ENCODE measurements at places on chromosomes 1 and 21.

DNA sequence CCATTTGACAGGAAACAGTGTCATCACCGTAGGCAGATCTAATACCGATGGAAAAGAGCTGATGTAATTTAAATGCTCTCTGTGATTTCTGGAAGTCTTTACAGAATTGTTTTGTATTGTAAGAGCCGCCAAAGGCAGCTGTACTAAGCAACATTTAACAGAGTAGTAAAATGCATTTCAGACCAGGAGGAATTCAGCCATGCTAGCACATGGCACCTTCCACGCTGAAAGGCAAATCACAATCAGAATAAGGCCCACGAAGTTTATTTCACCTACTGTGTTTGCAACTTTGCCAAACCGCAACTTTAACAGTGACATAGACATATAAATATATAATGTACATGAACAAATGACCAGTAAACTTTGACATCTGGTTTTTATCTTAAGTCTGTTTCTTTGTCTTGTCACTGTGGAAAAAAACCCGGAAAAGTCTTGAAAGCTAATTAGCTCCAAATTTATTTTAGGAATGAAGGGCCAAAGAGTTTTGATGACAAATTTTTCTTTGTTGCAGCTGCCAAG lies 26.1 kb upstream of the DISC1 start:
- no peak for DNase-seq

GRCh38 chr1:44368471-44369151 lies 13.6 kb upstream of the ERI3 start:
- DNase-seq, result no peak

GRCh38 chr1:110690709-110691365 lies 16.1 kb upstream of the KCNA3 start:
- no peak for DNase-seq

DNA sequence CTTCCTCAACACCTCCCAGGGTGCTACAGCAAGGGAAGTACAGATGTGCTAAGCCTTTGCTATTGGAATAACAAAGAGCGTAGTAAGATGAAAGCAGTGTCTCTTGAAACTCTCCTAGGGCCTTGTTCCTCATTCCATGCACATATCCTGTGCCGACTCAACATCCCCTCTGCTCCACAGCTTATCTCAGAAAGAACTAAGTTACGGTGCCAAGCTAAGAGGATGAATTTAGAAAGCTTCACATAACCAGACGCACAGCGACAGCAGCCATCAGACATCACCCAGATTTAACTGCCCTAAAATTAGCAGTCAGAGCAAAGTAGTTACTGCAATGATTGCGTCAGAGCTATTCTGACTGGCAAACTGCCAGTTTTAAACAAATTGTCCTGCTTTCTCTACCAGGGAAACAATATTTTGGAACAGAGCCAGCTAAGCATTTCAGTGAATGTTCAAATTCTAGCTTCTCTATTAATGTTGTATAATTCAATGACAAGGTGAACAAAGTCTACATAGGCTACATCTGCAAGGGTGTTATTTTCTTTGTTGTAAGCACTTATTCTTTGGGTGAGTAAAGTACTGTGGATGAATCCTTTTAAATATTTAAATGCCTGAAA lies 9.5 kb downstream of the SIPA1L2 start:
- no peak for DNase-seq

- DNase-seq, result no peak
Observed at GRCh38 chr1:207112616-207113296, 8.7 kb downstream of the C4BPA start.

DNA sequence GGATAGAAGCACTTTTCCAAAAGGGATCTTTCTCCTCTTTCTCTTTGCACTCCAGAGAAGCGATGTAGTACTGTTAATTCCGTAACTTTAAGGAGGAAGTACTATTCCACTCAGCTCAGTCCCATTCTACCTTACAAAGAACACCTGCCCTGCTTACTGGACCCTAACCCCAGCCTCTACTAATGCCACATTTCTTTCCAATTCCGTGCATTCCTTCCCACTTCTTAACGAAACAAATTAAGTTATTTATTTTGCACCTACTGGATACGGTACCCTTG lies 511 bp downstream of the NDC1 start:
- no peak for DNase-seq

GRCh38 chr1:30277911-30278310 lies 445.5 kb downstream of the MATN1 start:
- DNase-seq, result no peak

DNA sequence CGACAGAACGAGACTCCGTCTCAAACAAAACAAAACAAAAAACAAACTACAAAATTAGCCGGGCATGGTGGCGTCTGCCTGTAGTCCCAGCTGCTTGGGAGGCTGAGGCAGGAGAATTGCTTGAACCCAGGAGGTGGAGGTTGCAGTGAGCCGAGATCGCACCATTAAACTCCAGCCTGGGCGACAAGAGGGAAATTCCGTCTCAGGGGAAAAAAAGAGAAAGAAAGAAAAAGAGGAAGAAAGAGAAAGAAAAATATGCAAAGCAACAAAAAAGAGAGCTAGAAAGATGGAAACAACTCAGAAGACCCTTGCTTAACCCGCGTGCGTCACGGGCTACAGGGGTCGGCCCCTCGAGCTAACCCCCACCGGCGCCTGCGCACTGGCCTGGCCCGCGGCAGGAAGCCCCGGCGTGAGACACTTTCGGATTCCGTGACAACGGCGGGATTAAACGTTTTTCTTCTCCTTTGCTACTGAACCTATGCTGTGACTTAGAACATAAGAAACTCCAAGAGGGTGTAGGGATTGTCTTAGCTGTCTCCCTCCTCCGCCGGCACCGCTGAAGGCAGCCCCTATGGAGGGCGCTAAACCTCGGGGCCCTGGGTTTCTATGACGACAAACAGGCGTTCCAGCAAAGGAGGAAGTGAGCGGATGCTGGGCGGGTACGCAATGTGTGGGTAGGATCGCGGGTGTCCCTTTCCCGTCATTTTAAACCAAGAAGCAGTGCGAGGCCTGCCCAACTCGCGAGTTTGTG lies at the start of gene AXDND1:
TSS of gene AXDND1 (plus strand) at position 630 of the 751 bp plus-strand sequence. CDS start 539 bp downstream, outside the sequence.
- peak; percentile 81 for DNase-seq

DNA sequence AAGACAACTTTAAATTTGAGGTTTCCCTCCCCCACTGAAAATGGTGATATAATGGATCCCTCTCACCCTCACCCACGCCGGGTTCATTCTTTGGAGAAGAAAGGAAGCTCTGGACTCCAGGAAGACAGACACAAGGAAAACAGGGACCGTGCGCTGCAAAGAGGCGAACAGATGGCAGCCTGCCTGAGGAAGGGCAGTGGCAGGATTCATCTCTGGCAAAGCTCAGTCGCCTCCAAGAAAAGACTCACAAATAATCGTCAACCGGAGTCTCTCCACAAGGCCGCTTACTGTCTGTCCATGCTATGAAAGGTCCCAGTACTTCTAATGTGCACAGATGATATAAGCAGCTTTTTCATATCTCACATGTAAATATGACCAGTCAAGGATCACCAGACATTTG lies 110.3 kb downstream of the TIAM1 start:
- no peak for DNase-seq

GRCh38 chr21:38188037-38188436 lies 68.8 kb upstream of the KCNJ15 start:
- no peak for DNase-seq

GRCh38 chr1:235673981-235674380 lies 24.4 kb upstream of the GNG4 start:
- no peak for DNase-seq

DNA sequence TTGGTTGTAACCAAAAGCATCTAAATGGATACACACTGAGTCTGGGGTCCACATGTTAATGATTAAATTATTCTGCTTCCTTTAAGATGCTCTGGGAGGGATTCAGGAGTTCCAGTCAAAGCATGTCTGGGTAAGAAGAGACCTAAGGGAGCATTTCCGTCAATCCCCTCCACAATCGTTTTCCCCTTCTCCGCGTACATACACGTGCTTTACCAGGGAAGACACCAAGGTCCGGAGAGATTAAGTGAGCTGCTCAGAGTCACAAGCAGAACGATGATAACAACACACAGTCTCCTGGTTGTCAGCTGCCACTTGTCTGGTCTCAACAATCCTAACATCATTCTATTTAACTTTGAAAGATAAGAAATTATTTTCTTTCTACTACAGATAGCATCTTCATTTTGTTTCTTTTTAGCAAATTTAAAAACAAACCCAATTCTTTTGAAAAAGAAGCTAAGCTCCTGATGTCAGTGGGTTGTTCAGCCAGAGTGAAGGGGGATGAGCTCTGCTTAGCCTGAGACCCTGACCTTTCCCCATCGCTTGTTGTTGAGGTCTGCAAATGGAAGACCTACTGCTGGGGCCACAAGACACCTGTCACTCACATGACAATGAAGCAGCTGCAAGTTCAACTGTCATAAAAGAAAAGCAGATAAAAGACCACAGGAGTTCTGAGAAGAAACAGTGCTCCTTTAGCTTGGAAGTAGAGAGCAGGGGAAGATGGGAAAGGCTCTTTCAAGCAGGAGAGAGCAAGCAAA lies 4.5 kb downstream of the PAFAH2 start:
- DNase-seq, result no peak

- no peak for DNase-seq
Observed at GRCh38 chr1:89604414-89604735, 28.5 kb upstream of the LRRC8C start.

All from T-helper 2 cell (primary cell).